ENCODE measurements at places on chromosomes 11 and 22. TPM values are rescaled to one million over a fixed set of nuclear protein-coding genes. Genes with fewer than 3 reads are reported as not detected.

CD248 gene
- total RNA-seq = not detected

POLR2L gene
- total RNA-seq = 190 TPM

SMC1B gene
- not detected for total RNA-seq

HBB gene
- not detected for total RNA-seq

IGSF9B gene
- 0.12 TPM for total RNA-seq

MYH9 gene
- total RNA-seq = 323 TPM

TRIM3 gene
- 19.8 TPM for total RNA-seq

SF3A1 gene
- 6.9 TPM for total RNA-seq

IGLL1 gene
- total RNA-seq = not detected

OR51I2 gene
- total RNA-seq = not detected

EHD1 gene
- total RNA-seq = 62.9 TPM

GPR83 gene
- not detected for total RNA-seq

KCNQ1OT1 gene
- total RNA-seq = 0.25 TPM

CRYBA4 gene
- not detected for total RNA-seq

MMP13 gene
- total RNA-seq = not detected

AIFM3 gene
- total RNA-seq = 0.56 TPM

PHETA2 gene
- 0.16 TPM for total RNA-seq

NEFH gene
- total RNA-seq = not detected

NLRP10 gene
- total RNA-seq = 0.36 TPM

SPDYC gene
- not detected for total RNA-seq

FADS1 gene
- total RNA-seq = 25.4 TPM

UBE2L3 gene
- 35.8 TPM for total RNA-seq

OR6A2 gene
- not detected for total RNA-seq

ESAM gene
- total RNA-seq = not detected

CD82 gene
- total RNA-seq = 34.5 TPM

CBLIF gene
- total RNA-seq = not detected

ASPHD2 gene
- 3.4 TPM for total RNA-seq
